RWPE1 (cell line): ENCODE measurements at places on chromosomes 2 and 18.

DNA sequence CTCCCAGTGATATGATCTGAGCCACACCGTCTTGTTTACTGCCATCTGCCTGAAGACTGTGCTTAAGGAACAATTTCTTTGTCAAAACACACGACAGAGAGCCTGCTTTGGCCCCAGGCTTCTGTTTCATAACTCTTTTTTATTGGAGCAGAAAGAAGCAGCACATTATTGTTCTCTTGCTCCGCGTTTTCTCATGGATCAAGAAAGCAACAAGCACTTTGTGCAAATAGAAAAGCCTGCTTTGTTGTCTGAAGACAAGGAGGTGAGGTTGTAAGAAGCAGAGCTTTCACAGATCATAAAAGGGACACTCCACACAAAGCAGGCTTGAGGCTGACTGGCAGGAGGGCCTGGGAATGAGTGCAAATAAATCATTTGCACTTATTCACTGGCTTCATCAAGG lies 118.3 kb upstream of the FAM136A start:
- no peak for DNase-seq

GRCh38 chr18:564708-565561 lies 15.2 kb upstream of the CETN1 start:
- no peak for DNase-seq

GRCh38 chr2:128710729-128711128 lies 392.1 kb upstream of the HS6ST1 start:
- no peak for DNase-seq

DNA sequence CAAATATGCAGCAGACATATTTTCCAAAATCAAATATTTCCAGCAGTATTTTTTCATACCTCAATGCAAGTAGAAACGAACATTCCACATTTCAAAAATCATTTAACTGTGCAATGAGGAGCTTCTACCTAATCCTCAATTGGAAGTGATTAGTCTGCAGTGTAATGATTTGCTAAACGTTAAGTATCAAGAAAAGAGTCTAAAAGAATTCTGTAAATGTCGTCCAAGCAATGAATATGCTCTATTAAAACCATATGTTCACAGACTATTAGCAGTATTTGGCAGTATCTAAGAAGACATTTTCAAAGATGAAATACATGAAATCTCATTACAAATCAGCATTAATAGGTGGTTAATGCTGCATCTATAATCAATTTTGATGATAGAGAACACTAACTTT lies 15.9 kb downstream of the DYM start:
- no peak for DNase-seq

DNA sequence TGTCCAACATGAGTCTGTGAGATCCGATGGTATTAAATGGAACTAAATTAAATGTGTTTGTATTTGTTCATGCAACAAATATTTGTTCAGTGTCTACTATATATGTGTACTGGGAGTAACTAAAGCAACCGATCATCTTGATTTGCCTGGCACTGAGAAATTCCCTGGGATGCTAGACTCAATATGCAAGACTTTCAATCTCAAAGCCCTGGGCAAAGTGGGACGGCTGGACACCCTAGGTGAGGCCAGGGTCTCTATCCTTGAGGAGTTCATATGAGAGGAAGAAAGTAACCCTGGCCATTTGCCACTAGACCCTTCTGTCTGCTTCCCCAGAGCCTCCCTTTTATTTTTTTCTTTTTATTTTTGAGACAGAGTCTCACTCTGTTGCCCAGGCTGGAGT lies 44.0 kb upstream of the HPCAL1 start:
- DNase-seq, result no peak

DNA sequence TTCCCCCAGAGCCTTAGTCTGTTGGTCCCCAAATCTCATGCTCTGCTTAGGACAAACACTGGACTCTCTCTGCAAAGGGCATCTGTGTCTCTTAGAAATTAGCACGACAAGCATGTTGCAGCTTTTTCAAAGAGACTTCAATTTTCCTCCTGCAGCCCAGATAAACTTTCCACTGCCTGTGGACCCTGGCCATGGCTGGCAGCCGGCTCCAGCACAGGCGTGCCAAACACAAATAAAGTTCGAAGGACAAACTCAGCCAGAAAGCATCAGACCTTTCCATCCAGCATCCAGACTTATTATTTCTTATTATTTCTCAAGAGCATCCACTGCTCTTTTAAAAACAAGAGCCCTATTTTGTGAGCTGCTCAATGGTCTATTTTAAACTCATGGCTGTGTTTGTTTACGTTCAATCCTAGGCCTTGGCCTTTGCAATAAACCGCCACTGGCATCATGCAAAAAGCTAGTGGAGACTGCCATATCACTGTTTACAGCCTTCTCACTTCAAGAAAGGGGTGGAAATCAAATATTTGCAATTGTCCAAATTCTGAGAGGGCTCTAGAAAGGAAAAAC lies 300.8 kb downstream of the BCL11A start:
- DNase-seq, result no peak
